ENCODE measurements at places on chromosomes 4 and X.

- DNase-seq: no peak
These were observed 50.3 kb downstream of the AGA start for GRCh38 chr4:177391953-177392352.

DNA sequence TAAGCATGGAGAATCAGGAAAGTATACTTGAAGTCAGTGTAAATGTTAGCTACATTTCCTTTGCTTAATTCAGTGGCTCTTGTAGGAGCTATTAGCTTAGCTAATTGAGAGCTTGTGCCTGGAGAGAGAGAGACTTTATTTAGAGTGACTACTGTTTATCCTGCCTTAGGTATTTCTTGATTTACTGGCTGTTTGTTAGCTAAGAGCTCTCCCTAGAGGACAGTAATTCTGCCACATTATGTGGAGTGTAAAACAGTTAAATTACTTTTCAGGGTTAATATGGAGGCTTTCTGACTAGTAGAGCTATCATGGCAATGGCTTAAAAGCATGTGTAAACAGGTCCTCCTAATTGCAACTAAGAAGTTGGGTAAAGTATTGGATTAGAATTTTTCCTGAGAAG lies 306.5 kb upstream of the TECRL start:
- no peak for DNase-seq

DNA sequence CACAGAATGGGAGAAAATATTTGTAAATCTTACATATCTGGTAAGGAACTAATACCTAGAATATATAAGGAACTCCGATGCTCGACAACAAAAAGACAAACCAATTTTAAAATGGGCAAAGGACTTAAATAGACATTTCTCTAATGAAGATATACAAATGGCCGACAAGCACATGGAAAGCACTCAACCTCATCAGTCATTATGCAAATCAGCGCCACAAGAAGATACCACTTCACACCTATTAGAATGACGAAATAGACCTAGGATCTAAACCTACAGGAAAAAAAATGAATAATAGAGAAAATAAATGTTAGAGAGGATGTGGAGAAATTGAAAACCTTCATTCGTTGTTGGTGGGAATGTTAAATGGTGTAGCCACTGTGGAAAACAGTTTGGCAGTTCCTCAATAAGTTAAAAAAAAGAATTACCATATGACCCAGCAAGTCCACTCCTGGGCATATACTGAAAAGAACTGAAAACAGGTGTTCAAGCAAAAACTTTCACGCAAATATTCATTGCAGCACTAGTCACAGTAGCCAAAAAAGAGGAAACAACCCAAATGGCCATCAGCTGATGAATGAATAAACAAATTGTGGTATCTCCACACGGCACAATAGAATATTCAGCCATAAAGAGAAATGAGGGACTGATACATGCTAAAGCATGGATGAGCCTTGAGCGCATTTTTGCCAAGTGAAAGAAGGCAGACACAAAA lies 57.3 kb upstream of the WDR19 start:
- DNase-seq: no peak

DNA sequence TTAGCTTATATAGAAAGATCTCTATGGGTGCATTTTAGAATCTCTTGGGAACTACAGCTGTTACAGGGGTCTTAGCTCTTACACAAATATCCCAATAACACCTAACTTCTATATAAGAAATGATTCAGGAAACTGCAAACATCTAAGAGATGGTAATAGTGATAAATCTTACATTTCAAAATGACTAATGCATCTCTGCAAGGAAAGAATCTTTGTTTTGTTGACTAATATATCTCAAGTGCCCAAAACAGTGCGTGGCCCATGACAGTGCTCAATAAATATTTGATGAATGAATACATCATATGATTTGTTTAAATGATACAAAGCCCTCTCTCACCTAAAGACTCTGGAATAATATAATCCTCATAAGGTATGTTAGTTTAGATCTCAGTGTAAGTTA lies 47.5 kb downstream of the CENPE start:
- no peak for DNase-seq

GRCh38 chr4:96652158-96652557 lies 812.3 kb downstream of the PDHA2 start:
- DNase-seq: no peak

DNA sequence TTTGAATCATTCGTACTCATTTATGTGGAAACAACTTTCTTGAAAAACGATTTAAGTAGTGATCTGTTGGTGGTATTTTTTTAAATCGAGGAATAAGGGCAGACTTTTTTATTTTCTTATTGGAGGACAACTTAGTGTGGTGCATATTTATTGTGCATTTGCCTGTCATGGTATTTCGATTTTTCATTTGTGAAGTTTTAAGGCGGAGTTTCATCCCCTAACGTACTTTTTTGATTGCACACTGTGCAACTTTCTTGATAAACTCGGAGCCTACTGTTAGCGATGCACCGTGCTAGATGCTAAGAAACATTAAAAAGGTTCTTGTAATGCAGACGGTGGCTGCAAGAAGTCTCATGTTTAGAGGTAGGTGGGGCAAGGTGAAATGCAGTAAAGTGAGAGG lies 1.4 kb downstream of the ZFX start:
- no peak for DNase-seq

DNA sequence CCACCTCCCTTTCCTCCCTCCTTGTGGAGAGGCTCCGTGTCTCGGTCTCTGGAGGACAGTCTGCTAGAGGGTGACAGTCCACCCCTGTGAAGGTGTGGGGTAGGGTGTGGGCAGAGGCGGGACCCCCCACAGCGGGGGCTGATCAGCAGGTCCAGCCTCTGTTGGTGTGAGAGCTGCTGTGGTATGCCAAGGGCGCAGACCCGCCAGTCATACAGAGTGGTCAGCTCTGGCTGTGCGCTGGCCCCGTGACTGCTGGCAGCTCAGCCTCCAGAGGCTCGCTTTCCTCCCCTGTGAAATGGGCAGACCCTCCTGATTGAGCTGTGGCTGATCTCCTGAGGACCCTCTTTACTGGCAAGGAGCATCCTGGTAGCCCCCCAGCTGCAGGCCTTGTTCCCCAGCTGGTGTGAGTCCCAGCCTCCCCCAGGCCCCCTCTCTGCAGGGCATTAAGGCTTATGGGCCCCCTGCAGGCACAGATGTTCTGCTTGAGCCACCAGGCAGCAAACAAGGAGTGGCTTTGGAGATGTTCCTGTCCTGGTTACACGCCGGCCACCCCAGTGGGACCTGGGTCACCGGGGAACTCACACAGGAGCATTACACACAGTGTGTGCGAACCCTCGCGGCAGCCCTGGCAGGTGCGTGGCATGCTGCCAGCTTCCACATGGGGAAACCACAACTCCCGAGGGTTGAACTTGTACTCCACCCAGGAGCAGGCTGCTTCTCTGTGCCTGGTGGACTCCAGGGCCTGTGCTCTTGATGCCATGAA lies 76.8 kb downstream of the PPP2R2C start:
- no peak for DNase-seq
